ENCODE measurements at places on chromosomes 4 and X.

- DNase-seq, result no peak
These were observed 80.0 kb upstream of the SLC34A2 start for GRCh38 chr4:25575611-25576010.

GRCh38 chrX:129780441-129781105, 824 bp downstream of the SASH3 start:
- DNase-seq, result no peak

- no peak for DNase-seq
These were observed 77.5 kb downstream of the CYTL1 start for GRCh38 chr4:4941751-4942150.

DNA sequence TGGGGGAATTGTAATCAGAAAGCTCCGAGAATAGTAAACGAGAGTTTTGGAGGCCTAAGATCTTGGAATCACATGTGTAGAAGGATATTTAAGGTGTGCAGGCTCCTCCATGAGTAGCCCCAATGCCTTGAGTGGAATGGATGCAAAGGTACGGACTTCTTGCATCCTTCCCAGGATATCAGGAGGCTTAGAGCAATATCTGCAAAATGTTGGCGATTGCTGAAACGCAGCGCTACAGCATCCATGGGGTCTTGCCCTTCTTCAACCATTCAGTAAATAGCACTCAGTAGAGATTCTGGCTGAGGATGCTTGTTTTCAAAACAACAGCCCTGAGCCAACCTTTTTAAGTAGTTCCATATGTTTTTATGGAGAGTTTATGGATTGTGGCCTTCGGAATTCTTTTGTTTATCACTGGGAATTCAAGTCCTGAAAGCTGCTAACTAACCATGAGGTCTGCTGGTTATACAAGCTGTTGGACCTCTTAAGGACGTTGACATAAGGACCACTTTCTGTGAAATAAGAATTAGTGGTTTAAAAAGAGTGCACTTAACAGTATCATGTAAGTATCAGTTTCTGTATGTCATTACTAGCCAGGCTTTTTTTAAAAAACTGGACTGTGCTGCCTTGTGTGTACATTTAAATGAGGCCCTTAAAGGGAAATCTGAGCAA, 228.8 kb upstream of the PGRMC2 start:
- no peak for DNase-seq

DNA sequence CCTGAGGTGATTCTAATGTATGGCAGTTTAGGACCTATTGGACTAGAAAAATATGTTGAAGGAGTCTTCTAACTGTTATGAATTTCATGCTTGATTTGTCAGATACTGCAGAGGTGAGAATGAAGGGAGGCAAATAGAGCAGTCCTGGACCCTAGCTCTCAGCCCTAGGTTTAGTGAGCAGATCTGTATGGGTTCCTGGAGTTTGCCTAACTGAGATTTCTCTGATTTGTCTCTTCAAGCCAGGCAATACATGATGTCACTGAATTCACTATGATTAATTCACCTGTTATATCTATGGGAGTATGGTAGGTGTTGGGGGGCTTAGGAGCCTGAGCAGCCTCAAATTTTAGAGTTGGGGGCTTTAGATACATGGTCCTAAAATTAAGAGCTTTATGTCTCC, 2.6 kb downstream of the MND1 start:
- no peak for DNase-seq

DNA sequence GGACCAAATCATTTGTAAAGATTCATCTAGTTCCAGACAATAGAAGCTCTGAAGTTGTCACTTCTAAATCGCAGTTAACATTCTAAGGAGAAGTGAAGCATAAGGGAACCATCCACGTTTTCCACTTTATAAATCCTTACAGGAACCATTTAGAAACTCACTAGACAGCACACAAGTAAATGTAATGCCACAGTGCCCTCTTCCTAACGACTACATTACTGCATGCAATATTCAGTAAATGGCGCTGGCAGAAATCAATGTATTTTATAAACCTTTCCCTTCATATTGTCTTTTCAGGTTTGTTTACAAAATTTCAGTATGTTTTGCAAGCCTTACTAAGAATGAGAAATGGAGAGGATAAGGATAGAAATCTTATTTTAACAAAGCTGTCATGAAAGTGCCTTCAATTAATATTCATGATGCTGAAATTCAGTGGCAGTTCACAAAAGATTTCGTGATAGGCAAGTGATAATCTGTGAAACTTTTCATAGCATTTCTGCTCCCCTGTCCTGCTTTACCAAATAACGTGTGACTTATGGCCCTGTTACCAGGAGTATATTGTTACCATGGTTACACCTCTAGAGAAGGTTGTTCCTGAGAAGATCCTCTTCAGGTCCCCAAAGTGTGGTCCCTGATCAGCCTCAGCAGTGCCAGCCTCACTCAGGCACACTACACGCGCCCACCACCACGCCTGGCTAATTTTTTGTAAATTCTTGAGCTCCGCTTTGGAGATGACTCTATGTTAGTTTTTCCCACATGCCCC, 54.2 kb downstream of the TMA16 start:
- peak; percentile 30 for DNase-seq

DNA sequence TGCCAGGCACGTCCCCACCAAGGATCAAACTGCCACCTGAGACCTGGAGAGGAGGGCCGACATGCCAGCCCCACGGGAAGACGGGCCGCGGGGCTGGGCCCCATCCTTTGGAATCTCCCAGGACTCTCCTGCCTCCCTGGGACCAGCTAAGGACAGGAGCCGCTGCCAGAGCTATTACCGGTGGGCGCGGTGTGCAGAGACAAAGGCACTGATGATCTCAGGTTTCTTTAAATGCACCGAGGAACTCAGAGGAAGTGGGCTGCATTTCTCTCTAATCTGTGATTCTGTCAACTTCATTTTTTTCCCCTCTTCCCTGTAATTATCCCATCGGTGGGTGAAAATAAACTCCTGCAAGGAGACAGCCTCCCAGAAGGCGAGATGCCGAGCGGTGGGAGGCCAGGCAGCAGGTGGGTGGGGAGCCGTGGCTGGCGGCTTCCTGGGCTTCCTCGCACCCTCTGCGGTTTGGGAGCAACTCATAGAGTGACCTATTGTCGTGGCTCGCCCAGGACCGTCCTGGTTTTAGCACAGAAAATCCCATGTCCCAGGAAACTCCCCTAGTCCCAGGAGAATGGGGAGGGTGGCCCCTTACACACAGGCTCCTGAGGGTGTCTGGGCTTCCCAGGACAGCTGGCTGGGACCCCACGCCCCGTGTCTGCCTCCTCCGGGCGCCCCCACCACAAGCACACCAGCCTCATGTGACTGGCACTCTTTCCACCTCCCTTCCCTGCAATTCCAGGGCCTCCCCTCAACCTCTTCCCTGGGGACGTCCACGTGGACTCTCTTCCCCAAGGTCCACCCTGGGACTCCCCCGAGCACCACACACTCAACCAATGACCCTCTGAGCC, 62.3 kb upstream of the ADRA2C start:
- DNase-seq, result no peak

DNA sequence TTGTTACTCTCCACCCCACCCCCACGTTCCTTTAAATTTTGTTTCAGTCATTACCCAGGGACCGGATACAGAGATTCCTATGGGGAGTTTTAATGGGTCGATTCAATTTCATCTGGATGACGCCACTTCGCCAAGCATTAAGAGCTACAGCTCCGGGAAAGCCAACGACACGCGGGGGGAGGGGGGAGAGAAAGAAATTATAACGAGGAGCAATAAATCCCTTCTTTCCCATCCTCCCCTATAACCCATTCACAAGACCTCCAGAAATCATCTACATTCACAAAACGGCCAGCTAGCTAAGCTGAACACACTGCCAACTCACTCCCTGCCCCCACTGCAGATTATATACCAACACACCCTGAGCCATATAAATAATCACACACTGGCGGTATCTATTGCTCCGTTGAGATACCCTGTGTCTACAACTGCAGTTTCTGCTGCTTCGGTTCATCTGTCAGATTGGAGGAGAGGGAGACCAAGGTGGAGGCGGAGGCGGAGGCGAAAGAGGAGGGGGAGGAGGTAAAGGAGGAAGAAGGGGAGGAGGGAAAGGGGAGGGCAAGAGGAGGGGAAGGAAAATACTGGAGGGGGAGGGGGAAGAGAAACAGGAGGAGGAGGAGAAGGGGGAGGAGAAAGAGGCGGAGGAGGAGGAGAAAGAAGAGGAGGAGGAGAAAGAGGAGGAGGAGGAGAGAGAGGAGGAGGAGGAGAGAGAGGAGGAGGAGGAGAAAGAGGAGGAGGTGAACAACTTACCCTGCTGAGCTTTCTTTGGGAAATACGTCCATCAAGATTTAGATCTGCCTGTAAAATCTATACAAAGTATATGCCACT, 113.9 kb upstream of the VAMP7 start:
- no peak for DNase-seq

GRCh38 chr4:6688879-6689505, 4.7 kb upstream of the S100P start:
- DNase-seq, result no peak

- DNase-seq, result no peak
These were observed 32.5 kb downstream of the HMGB3 start for GRCh38 chrX:151015684-151016083.

Data from NCI-H2081 (cell line).